CD4-positive, CD25-positive, alpha-beta regulatory T cell (primary cell): ENCODE measurements at places on chromosomes 3 and 15.

DNA sequence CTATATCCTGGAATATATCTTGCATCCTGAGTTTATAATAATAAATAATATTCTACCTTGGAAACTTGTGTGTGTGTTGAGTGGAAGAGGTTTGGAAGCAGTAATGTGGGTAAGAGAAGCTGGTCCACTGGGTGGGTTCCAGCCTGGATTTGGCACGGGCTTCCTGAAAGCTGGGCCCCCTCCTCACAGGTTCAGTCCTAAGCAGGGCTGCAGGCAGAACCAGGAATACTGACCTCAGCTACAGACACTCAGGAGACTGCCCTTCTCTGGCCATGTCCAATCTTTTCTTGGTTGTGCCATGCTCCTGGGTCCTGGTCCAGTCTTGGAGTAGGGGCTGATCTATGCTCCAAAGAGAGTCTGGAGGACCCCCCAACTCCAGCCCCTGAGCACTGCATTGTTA, 4.5 kb downstream of the MYD88 start:
- peaks cover 23% of the 10 kb centered on the region for H3K4me1 ChIP-seq
- H3K27me3 ChIP-seq: no peaks in the 10 kb centered on the region
- H3K36me3 ChIP-seq: peaks cover 20% of the 10 kb centered on the region

DNA sequence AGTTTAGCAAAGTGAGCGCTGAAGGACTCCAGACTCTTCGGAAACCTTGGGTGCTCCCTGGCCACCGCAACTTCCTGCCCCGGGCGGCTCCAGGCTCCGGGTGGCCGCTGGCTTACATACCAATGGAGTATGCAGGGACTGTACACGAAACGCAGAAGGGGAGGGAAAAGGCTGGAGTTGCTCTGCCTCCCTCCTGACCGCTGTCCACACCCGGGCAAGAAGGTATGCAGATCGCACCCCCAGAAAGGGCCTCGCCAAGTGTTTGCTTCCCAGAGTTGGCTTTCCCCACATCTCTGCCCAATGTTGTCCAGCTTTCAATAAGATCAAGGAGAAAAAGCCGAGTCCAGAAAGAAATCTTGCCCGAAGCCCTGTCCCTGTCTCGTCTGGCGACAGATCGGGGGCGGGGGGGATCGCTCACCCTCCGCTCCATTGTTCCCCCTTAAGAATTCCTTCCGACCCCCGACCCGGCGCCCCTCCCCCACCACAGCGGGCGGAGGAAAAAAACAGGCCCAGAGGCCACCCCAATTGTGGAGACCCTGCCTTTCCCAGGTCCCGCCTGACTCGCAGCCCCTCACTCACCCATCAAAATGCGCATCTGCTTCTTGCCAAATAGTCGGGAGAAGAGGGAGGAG, 533 bp downstream of the ARF4 start:
- H3K36me3 ChIP-seq: peaks cover 2% of the 10 kb centered on the region
- H3K4me1 ChIP-seq: peaks cover 44% of the 10 kb centered on the region
- DNase-seq: peak; percentile 41
- no peaks in the 10 kb centered on the region for H3K27me3 ChIP-seq

DNA sequence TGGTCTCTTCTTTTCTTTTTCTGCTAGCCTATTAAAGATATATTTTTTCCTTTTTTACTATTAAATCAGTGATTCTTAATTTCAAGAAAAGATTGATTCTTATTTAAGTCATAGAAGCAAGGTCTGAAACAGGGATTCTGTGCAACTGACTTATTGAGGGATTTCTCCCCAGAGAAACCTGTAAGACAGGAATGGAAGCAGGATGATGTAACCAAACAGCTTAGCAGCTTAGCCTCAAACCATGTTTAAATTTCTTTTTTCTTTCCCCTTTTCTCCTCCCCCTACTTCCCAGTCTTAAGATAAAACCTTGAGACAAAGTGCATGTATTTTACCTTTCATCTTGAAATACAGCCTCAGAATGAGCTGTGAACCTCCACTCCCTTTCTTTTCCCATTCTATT, 322.8 kb downstream of the NEK10 start:
- no peaks in the 10 kb centered on the region for H3K27me3 ChIP-seq
- H3K4me3 ChIP-seq: no peak overlapping the region
- no peaks in the 10 kb centered on the region for H3K4me1 ChIP-seq
- no peak for DNase-seq
- H3K36me3 ChIP-seq: no peaks in the 10 kb centered on the region

GRCh38 chr3:142853270-142854168, 35.4 kb downstream of the PCOLCE2 start:
- no peak overlapping the region for H3K27ac ChIP-seq
- no peaks in the 10 kb centered on the region for H3K36me3 ChIP-seq
- DNase-seq: no peak
- H3K27me3 ChIP-seq: peaks cover 3% of the 10 kb centered on the region

- H3K4me3 ChIP-seq: peak overlapping the region; percentile 15
- H3K36me3 ChIP-seq: no peaks in the 10 kb centered on the region
- no peak for DNase-seq
- no peaks in the 10 kb centered on the region for H3K4me1 ChIP-seq
Observed at GRCh38 chr15:23564821-23565394, 566 bp upstream of the MKRN3 start.

GRCh38 chr15:95944661-95945255, 385.7 kb upstream of the NR2F2 start:
- H3K4me3 ChIP-seq: no peak overlapping the region
- H3K27me3 ChIP-seq: no peaks in the 10 kb centered on the region
- H3K4me1 ChIP-seq: no peaks in the 10 kb centered on the region
- DNase-seq: no peak
